ENCODE measurements at places on chromosomes 12 and 14.
A peak's percentile ranks its signal among the peaks of the same experiment; 100 is the strongest.

GRCh38 chr14:20499881-20500280 lies 5.5 kb upstream of the RNASE10 start:
- no peak for DNase-seq

GRCh38 chr14:29028973-29029582 lies 262.5 kb downstream of the FOXG1 start:
- DNase-seq = no peak

DNA sequence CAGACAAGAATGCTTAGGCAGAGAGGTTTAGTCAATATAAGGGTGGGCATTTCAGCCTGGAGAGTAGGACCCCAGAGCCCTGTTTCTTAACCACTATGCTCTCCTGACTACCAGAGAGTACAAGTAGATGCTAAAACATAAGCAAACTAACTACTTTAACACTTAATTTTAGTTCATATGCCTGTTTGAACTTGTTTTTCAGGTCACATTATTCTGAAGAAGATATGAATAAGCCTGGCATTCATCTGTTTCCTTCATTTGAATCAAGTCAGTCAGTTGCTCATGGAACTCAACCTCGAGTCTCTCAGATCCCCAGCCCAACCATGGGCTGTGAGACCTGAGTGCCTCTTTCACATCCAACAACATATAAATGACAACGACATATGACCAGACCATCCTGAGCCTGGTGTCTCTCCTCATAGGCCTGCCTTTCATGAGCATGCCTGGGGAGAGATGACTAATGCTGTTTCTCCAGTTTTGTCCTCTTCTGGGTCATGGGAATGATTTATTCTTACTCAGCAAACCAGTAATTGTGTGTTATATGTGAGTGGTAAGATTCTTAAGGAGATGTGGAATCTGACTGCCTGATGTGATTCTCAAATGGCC lies 251.1 kb upstream of the BTG1 start:
- DNase-seq = no peak

DNA sequence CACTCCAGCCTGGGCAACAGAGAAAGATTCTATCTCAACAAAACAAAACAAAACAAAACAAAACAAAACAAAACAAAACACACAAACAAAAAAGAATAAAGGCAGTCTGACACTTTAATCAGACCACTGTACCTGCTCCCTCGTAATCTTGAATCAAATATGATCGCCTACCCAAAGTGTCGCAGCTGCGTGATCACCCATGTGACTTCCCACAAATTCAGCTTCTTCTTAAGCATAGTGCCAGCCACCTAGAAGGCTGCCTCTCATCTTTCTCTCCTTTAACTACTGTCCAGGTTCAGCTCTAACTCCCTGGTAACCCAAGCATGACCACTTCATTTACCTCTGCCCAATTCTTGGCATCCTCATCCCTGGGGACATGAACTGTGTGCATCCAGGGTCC lies 37.4 kb downstream of the FMNL3 start:
- no peak for DNase-seq

- DNase-seq = no peak
Measured at GRCh38 chr12:109685574-109686447, 27.8 kb upstream of the FAM222A start.

DNA sequence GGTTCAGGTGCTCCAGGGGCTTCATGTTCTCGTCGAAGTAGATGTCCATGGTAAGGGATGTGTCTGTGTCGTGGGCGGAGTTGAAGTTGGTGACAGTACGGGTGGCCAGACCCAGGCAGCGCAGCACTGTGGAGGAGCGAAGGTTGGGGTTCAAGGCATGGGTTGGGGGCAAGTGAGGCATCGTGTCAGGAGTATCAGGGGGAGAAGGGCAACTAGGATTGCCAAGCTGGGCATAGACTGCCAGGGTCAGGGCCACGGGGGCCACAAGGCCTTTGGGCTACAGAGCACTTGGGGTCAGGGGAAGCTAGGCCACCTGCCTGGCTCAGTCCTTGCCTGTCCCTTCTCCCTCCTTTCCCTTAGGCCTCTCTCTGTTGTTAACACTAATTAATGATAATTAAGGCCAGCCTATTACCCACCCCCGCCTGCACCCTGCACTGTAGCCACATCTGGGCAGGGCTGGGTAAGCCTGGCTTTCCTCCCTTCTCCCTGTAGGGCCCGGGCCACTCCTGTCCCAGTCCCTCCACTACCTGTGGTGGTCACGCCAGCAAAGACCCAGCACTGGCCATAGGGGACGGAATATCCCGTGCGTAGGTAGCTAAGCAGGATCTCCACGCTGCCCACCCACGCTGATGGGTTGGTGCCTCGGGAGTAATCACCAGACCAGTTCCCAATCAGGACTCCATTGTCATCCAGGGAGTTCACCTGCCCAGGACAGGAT lies 4.3 kb downstream of the TGM1 start:
- no peak for DNase-seq

- DNase-seq = no peak
Measured at GRCh38 chr14:77622366-77622961, 6.0 kb upstream of the SPTLC2 start.

DNA sequence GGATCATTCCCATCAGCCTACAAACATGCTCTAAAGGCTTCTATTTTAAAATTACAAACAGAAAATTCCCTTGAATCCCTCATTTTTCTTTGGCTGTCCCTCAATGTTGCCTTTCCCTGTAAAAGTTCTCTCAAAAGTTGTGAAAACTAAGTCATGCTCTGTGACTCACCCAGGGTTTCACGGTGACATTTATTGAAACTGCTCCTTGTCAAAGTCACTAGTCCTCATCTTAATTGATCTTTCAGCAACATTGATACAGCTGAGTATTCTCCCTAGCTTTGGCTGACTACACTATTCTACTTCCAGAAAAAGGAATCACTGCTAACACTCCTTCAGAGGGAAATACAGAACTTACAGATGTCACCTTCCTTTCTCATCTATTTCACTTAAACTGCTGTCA lies 65.7 kb downstream of the ASCL4 start:
- DNase-seq = no peak

DNA sequence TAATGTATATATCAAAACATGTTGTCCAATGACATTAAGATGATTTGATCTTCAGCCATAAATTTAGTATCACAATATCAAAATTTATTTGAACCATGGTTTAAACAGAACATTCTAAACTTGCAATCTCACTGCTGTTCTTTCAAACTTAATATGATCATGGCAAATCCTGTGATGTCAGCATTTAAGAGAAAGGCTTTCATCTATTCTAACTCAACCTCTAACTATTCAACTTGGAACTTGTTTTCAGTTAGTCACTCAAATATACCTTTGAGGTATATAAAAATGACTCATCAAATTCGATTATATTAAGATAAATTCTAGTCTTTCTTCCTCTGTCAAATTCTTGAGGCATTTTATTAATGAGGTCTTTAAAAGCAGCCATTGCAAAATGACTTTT lies 747.0 kb upstream of the FLRT2 start:
- no peak for DNase-seq

DNA sequence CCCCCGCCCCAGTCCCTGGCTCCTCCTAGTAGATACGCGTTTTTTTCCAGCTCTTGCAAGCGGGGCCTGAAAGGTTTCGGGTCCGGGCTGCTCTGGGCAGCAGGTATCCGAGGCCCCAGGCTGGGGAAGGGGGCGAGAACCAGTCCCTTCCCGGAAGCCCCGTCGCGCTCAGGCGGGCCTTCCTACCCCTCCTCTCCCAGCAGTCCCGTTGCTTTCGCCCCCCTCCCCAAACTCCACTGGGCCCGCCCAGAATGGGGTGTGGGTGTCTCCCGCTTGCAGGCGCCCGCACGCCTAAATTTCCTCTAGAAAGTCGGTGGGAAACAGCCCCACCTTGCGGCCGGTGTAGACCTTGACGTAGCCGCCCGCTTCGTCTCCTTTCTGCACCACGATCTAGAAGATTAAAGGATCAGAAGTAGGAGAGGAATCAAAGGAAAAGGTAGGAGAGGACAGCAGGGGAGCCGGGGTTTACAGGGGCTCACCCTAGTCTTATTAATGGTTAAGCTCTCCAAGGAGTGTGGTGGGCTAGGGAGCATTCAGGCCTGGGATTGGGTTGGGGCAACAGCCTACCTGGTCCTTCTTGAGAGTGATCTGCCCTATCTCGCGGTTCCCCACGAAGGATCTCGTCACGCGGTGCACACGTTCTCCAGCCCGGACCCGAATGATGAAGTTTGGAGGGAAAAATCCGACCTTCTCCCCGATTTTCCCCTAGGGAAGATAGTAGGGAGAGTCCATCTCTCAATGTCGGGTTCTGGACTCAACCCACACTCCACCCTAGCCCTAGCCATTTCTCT lies 7.3 kb downstream of the STAC3 start:
- peak; percentile 70 for DNase-seq

DNA sequence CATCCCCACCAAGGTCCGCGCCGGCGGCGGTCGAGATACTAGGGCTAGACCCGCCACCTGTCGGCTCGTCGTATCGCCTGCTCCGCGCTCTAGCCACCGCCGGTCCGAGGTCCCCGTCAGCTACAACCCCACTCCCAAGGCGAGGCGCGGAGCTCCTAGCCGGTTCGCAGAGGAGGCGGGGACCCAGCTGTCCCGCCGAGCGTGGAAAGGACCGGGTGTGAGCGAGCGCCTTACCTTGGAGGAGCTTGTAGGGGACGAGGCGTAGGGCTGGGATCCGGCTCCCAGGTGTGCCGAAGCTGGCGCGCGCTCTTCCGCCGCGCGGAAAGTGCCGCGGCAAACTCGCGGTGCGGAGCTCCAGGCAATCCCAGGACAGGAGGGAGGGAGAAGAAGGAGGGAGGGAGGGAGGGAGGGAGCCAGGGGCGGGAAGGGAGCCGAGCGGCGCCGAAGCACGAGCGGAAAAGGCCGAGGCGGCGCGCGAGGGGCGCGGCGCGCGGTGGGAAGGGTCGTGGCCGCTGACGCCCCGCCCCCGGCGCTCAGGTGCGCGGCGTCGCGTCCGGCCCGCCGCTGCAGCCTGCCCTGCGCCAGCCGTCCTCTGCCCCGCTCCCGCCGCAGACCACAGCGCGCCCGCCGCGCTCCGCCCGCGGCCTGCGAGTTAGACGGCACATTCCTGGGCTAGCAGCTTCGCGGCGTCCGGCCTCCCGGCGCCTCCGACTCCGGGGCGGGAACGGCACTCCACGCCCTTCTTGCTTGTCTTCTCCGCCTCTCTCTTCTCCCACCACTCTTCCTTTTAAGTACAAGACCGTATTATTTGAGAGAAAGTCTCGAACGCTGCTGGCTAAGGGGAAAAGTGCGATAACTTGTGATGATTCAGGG lies at the start of gene PAWR:
Gene PAWR (minus strand): TSS at position 327 of the 873 bp plus-strand sequence. CDS start 720 bp downstream, outside the sequence.
- DNase-seq = no peak

GRCh38 chr14:67464377-67464776 lies 24.1 kb downstream of the TMEM229B start:
- no peak for DNase-seq

DNA sequence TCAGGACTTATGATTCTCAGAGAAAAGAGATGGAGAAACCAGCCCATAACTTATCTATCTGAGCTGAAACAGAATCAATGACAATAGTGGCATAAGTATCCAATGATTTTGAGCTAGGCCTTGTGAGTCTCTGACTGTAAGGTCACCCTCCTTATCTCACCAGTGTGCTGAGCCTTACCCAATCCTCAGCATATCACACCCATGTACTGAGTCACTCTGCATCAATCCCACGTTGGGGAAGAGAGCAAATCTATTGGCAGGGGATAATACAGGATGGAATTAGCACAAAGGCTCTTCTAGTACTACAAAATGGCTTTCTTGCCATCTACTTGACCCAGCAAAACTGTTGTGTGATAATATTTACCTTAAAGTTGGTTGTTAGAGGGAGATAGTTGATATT lies 997.8 kb downstream of the NRXN3 start:
- no peak for DNase-seq

GRCh38 chr12:14554281-14555007 lies 13.2 kb downstream of the PLBD1 start:
- no peak for DNase-seq

- no peak for DNase-seq
Measured at GRCh38 chr14:79325071-79325470, 886.2 kb downstream of the DIO2 start.

DNA sequence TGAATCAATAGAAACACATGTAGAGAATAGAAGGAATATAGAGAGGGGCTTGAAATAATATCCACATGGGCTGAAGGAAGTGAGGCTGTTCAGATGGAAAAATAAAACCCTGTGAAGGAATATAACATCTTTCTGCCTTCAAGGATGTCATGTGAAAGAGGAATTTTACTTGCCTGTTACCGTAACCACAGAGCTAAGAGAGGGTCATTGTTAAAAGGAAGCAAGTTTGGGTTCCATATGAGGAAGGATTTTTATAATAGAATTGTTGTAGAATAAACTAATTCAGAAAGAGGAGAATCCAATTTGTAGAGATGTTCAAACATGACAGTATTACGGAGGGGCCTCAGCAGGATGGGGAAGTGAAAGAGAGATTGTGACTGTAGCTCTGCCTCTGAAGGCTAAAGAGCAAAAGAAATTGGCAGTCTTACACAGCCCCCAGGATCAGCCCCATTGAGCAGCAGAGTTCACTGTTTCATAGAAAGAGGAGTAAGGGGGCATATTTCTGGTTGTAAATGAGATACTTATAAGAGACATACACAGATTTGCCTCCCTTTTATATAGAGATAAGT lies 41.8 kb upstream of the PTPRR start:
- DNase-seq = no peak

GRCh38 chr14:87652278-87652677 lies 340.7 kb downstream of the GALC start:
- no peak for DNase-seq

DNA sequence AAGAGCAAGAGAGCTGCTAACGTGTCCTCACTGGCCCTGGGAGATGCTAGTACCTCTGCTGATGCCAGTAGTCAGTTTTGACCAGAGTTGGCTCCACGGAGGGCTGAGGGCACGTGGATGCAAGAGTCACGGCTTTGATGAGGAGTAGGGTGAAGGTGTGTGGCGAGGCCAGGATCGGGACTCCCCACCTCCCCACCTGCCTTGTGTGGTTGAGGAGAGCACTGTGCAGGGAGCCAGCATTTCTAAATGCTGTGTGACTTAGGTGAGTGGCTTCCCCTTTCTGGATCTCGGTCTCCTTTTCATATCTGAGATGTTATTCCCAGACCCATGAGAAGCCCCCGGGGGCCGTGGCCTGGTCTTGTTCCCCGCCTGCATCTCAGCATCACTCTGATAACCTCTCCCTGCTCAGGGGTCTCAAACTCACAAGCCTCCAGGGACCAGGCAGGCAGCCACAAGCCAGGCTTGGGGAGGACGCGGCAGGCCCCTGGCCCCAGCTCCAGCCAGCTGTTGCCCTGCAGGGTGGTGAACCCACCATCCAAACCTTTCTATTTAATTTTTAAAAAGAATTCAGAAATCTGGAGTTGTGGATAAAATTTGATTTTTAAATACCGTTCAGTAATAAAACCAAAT lies 32.1 kb downstream of the MVK start:
- no peak for DNase-seq

DNA sequence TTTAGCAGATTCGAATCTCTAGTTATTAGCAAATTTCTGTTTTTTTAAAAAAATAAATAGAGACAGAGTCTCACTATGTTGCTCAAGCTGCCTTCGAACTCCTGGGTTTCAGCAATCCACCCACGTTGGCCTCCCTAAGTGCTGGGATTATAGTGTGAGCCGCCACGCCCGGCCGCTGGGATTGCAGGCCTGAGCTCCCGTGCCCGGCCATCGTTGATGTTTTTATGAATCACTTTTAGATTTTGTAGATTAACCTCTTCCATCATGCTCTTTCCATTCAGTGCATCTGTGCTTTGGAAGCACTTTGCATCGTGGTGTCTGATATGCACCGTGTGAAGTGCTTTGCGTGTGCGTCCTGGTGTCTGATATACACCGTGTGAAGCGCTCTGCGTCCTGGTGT lies 20.9 kb downstream of the PGAM5 start:
- DNase-seq = no peak

GRCh38 chr12:125688881-125689280 lies 623.6 kb downstream of the AACS start:
- DNase-seq = no peak

- DNase-seq = no peak
Measured at GRCh38 chr12:67026487-67027246, 242.5 kb upstream of the CAND1 start.
